ENCODE measurements at places on chromosomes 11 and 22.

DNA sequence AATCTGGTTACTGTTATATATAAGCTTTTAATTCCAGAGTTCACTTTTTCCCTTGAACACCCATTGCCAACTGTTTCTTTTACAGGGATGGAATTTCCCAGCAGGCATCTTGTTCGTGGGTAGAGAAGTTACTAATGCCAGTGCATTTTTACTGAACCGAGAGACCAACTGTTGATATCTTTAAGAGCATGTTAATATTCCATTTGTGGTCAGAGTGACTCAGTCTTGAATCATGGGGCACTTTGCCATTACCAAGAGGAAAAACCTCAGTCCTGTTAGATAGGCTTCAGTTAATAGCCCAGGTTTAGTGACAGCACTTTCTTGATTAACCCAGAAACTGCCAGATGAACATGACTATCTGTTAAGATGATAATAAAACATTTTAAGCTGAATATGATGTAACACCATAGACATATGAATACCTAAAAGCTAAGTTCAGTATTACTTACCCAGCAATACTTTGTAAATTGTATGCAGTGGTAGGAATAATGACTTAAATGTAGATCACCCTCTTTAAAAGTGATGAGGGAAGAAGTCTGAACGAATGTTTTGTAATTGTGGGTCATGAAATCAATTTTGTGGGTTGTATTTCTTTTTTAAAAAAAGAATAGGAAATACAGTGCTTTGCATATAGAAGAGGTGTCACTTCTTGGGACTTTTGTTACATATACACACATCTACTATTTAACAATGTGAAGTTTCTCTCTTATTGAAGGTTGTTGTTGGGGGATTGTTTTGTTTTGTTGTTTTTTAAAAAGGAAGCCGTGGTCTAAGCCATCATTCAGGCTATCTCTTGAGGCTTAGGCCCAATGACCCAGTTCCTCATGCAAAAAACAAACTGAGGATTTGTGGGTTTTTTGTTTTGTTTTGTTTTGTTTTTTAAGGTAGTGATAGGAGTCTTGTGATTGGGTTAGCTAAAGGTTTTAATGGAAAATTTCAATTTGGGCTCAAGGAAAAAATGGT, 79.2 kb upstream of the GRIK4 start:
- no peak for DNase-seq

- DNase-seq: no peak
These were observed 606.6 kb upstream of the CADM1 start for GRCh38 chr11:116110802-116111201.

DNA sequence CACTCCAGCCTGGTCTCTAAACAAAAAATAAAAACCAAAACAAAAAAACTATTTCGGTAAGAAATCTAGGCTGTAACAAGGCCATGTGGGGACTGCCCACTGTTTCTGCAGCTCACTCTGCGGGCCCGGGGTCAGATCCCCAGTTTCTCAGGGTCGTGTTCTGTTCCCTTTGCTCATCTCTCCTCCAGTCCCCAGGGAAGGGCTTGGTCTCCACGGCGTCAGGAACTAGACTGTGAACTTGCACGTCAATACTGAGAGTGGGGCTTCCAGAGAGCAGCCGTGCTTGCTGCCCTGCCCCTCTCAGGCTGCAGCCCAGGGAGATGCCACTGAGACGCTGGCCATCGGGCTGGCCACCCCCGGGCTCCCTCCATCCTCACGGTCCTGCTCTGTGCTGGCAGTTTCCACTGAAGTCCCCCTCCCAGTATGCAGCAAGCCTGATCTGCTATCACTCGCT, 33.7 kb upstream of the MOB2 start:
- no peak for DNase-seq

- no peak for DNase-seq
These were observed 335.7 kb upstream of the MPPED2 start for GRCh38 chr11:30921811-30922210.

DNA sequence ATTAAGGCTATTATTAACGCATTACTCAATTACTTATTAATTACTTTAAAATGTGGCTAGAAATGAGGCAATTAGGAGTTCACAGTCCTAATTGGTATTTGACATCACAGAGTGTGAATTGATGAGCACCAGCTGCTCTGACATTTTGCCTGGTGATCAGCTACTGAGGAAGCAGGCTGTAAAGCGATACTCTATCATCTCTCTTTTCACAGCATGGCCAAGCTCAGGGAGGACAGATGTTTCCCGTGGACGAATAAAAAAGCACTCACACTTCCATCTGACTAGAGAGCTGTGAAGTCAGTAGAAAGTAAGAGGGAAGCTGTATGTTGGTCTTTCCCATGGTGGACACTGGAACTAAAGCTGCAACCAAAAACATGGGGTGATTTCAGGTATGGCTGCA, 29.1 kb upstream of the SYT9 start:
- DNase-seq: no peak

GRCh38 chr11:105070306-105070705, 25.2 kb upstream of the CARD16 start:
- DNase-seq: no peak

DNA sequence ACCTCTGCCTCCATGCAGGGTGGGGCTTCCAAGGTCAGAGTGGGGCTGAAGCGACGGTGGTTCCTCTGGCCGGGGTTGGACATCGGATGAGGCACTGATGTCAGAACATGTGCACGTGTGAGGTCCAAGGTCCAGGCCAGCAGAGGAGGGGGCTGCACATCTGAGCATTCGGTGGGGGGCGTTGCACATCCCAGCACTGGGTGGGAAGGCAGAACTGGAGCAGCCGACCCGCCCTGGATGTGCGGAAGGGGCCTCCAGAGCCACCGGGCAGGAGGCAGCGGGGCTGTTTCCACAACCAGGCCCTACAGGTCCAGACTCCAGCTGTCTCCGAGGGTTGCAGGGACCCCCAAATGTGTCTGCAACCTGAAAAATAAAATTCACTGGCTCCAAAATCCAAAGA, 271.0 kb downstream of the CTTN start:
- no peak for DNase-seq

DNA sequence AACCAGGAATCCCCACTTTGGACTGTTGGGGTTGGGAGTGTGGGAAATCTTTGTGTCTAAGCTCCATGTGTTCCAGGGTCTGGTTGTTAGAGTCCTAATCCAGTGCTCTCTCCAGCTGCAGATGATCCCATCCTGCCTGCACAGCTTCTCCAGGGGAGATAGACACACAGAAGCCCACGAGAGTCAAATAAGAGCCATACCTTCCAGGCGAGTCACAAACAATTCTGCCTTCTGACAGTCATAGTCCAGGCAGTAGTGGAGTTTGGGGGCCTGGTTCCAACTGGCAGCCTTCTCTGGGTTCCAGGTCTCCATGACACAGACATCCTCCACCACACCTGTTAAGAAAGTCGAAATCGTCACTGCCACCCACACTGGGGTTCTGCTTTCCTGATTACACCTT, 32.1 kb downstream of the SYT13 start:
- no peak for DNase-seq

GRCh38 chr11:18523084-18523483, 3.7 kb downstream of the TSG101 start:
- no peak for DNase-seq

DNA sequence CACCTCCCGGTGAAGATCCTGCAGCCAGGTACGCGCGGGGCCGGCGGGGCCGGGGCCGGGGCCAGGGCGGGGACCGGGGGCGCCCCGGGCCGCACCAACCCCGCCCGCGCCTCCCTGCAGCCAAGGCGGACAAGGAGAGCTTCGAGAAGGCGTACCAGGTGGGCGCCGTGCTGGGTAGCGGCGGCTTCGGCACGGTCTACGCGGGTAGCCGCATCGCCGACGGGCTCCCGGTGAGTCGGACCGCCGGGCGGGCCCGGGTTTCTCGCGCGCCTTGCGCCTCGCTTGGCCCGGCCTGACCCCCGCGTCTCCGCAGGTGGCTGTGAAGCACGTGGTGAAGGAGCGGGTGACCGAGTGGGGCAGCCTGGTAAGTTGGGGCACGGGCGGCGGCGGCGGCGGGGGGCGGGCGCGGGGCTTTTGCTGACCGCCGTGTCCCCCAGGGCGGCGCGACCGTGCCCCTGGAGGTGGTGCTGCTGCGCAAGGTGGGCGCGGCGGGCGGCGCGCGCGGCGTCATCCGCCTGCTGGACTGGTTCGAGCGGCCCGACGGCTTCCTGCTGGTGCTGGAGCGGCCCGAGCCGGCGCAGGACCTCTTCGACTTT, 531 bp downstream of the PIM3 start:
- DNase-seq: no peak

GRCh38 chr11:130637566-130637965, 189.1 kb downstream of the ADAMTS15 start:
- DNase-seq: no peak

DNA sequence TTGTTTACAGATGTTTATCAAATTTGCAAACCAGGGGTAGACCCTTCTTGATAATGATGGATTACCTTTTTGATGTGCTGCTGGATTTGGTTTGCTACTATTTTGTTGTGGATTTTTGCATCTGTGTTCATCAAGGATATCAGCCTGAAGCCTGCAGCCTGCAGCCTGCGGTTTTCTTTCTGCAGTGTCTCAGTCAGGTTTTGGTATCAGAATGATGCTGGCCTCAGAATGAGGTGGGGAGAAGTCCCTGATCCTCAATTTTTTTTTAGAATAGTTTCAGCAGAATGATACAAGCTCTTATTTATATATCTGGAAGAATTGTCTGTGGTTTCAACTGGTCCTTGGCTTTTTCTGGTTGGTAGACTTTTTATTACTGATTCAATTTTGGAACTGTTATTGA, 19.7 kb upstream of the RAB38 start:
- no peak for DNase-seq

DNA sequence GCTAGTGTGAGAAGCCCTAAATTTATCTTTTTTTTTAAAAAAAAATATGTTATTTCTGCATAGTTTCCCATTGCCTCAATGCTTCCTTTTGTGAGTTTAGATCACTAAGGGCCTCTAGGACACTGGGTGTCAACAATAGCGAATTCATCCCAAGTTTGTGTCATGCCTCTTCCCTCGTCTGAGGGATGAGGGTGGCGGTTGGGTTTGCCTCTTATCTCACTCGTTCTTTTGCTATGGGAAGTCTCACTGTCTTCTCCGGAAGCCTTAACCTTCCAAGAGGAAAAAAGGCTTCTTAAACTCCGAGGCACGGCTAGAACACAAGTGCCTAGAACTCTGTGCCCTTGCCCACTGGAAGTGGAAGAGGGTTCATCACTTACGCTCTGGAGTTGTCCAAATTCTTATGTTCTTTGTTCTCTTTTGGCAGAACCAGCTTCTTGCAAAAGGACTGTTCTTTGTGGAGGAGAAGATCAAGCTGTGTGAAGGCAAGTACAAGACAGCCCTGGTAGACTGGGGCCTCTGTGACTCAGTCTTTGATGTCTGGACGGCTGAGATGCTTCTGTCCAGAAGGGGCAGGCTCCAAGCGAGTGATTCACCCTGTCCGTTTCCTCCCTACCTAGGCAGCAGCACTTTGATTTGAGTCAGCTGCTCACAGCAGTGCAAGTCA, 78.5 kb downstream of the TRAF6 start:
- peak; percentile 45 for DNase-seq

- DNase-seq: no peak
These were observed 555.8 kb downstream of the BRD1 start for GRCh38 chr22:49271831-49272230.

DNA sequence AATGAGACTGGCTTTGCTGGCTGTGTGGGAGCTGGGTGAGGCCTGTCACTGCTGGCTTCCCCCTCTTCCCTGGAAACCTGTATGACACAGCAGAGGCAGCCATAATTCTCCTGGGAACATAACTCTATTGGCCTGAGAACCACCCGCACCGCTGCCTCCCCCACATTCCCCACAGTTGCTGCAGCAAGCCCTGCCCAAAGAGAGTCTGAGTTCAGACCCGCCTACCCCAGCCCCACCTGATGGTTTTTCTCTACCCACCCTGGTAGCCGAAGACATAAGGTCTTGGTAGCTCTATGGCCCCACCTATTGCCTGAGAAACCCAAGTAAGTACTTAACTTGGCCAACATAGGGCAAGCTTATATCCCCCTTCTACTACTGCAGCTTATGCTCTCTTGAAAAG, 174.8 kb downstream of the C11orf91 start:
- no peak for DNase-seq

GRCh38 chr11:61787928-61788491, 4.4 kb downstream of the TMEM258 start:
- no peak for DNase-seq

GRCh38 chr11:66363805-66364535, 7.6 kb downstream of the SLC29A2 start:
- peak; percentile 87 for DNase-seq

DNA sequence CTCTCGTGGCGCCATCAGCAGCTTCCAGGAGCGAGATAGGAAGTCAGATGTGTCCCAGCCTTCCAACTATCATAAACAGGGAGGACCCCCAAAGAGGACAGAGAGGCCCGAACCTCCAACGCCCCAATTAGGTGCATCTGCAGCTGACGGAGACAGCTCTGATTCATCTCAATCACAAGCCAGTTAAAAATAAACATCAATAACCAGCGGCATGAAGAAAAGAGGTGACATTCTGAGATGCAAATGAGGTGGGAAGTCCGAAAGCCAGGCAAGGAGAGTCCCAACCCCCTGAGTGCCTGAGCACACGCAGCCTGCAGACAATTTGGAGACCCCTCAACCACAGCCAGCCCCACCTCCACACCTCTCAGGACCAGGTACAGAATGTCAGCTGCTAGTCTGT, 28.1 kb upstream of the IGSF9B start:
- no peak for DNase-seq

- DNase-seq: no peak
These were observed 170.0 kb downstream of the NCAM1 start for GRCh38 chr11:113131036-113131775.

DNA sequence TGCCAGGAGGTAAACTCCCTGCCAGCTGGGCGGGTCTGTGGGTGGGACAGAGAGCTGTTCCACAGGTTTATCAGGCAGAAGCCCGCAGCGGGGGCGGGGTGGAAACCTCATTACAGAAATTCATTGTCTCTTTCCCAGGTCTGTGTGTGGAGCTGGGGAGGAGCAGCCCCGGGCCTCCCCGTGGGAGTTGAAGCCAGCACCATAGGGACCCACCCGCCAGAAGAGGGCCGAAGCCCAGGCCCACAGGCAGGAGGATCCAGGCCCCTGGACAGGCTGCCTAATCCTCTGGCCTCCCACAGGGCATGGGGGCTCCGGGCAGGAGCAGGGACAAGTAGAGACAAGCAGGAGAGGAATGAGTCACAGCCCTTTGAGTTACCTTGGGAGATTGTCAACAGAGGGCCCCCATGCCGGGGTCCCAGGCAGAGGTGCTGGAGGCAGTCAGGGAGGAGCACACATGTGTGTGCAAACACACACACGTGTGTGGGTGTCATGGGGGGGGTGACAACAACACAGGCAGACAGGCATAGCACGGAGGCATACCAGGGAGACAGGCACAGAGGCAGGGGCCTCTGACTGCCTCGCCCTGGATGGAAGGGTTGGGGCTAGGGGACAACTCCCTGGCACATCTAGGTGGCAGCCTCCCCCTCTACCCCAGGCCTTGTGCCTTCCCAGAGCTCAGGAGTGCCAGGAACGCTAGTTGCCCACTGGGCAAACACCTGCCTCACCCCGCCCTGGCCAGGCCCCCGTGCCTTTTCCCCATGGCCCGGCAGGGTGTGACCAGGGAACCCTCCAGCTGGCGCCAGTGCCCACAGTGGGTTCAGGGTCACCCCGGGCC, 1.4 kb downstream of the CDC42BPG start:
- no peak for DNase-seq
